ENCODE measurements at places on chromosomes 3 and 15. TPM values are rescaled to one million over a fixed set of nuclear protein-coding genes. Genes with fewer than 3 reads are reported as not detected.
A peak's percentile ranks its signal among the peaks of the same experiment; 100 is the strongest.

SPATA12 gene
- polyA plus RNA-seq, result not detected

SLC28A1 gene
- polyA plus RNA-seq, result 0.12 TPM

SLC27A2 gene
- 6.9 TPM for polyA plus RNA-seq

ZMYND10 gene
- polyA plus RNA-seq, result 18.1 TPM

DNA sequence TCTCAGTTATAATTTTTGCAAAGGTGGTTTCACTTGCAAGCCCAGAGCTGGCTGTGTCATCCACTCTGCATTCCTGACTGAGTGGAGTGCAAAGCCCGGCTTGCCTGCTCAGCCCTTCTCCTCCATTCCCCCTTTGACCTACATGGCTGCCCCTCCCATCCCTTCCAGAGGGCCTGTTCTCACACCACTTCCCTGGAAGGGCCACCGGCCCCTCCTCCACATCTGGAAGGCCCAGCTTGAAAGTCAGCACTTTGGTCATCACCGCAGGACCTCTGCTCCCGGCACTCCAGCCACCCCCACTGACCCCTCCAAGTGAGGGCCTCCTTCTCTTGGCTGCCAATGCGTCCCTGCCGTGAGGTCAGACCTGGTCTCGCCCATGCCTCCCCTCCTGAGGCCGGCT, 74.1 kb upstream of the RNF7 start:
- DNase-seq, result no peak
- H3K27ac ChIP-seq, result peak overlapping the region; percentile 33
- H3K36me3 ChIP-seq, result no peaks in the 10 kb centered on the region
- H3K4me1 ChIP-seq, result peaks cover 22% of the 10 kb centered on the region
- H3K4me3 ChIP-seq, result no peak overlapping the region
- peaks cover 24% of the 10 kb centered on the region for H3K27me3 ChIP-seq

- no peaks in the 10 kb centered on the region for H3K4me1 ChIP-seq
- no peak for DNase-seq
- no peak overlapping the region for H3K27ac ChIP-seq
- no peaks in the 10 kb centered on the region for H3K36me3 ChIP-seq
- no peak overlapping the region for H3K4me3 ChIP-seq
Measured at GRCh38 chr15:43930556-43930955, 103.8 kb downstream of the WDR76 start.

GRCh38 chr3:125433091-125433534, 58.0 kb upstream of the ZNF148 start:
- H3K4me1 ChIP-seq, result no peaks in the 10 kb centered on the region
- H3K27ac ChIP-seq, result no peak overlapping the region
- no peaks in the 10 kb centered on the region for H3K27me3 ChIP-seq
- no peak for DNase-seq
- no peaks in the 10 kb centered on the region for H3K36me3 ChIP-seq

GRCh38 chr15:37931321-37931720, 3.1 kb upstream of the TMCO5A start:
- no peak for DNase-seq
- H3K36me3 ChIP-seq, result no peaks in the 10 kb centered on the region
- H3K4me3 ChIP-seq, result no peak overlapping the region
- no peaks in the 10 kb centered on the region for H3K27me3 ChIP-seq
- H3K4me1 ChIP-seq, result no peaks in the 10 kb centered on the region
- no peak overlapping the region for H3K27ac ChIP-seq

DNA sequence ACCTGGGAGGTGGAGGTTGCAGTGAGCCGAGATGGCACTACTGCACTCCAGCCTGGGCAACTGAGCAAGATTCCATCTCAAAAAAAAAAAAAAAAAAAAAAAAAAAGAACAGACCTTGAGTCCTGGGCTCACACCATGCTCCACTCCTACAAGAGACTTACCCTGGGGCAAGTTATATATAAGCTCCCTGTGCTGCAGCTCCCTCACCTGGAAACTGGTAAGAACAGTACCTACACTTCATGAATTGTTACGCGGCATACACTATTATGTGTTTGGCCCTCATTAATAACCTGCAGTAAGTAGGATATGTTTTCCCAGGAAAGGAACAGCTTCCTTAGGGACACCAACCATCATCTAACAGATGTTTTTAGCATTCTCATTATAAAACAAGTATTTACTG, 119.6 kb downstream of the FMN1 start:
- DNase-seq, result no peak
- no peak overlapping the region for H3K4me3 ChIP-seq
- no peak overlapping the region for H3K27ac ChIP-seq
- H3K27me3 ChIP-seq, result no peaks in the 10 kb centered on the region

DNA sequence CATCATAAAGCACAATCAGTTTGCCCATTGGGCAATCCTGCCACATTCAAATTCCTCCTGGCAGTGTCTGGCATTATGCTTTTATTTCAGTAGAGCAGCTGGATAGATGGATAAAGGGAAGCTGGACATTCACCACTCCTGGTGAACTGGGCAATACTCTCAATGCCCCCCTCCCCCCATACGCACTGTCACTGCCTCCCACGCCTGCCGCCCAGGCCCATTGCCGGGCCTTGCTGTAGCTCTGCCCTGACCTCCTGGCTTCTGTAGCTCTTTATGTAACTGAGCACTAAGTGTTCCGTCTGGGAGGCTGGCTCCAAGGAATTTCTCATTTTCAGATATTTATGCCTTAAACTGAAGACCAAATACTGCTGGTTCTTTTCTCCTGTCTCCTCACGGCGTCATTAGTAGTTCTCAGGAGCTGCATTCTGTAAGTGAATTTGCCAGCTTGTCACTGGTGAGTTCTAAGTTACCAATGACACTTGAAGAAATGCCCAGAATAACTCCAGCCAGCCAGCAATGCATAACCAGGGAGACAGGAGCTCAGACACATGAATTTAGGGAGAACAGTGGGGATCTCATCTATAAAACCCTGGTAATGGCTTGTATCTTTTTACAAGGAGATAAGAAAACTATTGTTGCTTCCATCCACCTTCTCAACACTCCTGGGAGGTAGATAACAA, 25.5 kb upstream of the RASGRF1 start:
- no peaks in the 10 kb centered on the region for H3K36me3 ChIP-seq
- DNase-seq, result no peak
- H3K4me3 ChIP-seq, result no peak overlapping the region
- H3K4me1 ChIP-seq, result no peaks in the 10 kb centered on the region
- H3K27me3 ChIP-seq, result no peaks in the 10 kb centered on the region

DNA sequence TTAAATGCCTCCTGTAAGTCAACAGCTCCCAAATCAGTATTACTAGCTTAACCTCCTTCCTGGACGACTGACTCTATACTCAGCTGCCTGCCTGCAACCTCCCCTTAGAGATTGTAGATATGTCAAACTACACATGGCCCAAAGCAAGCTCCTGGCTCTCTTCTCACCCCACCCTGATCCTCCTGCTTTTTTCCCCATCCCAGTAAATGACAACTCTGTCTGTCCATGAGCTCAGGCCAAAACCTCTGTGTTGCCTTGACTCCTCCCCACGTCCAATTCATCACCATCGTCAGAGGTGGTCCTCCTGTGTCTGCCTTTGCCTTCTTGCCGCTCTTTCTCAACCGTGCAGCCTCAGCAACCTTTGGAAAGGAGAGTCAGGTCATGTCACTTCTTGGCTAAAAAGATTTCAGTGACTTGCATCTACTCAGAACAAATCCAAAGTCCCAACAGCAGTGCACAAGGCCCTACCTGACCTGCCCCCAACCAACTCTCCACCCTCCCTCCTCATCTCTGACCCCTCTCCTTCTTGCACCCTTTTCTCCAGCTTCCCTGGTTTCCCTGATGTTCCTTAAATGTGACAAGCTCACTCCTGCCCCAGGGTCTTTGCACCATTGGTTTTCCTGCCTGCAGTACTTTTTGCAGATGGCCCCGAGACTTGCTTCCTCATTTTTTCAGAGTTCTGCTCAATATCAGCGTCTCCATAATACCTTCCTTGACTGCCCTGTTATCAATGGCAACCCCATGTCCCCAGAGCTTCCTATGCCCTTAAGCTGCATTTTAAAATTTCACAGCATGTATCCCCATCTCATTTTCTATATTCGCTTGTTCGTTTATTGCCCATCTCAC, 52.8 kb downstream of the LSM3 start:
- no peak overlapping the region for H3K27ac ChIP-seq
- DNase-seq, result no peak
- no peak overlapping the region for H3K4me3 ChIP-seq
